Stomach (tissue), 19 donors: ENCODE measurements at places on chromosomes 4 and X. TPM values are rescaled to one million over a fixed set of nuclear protein-coding genes. Genes with fewer than 3 reads are reported as not detected.

Gene WAS
- total RNA-seq: 8.4 TPM

Gene ABCG2
- total RNA-seq: not detected

Gene F11
- not detected for total RNA-seq

Gene IQCM
- total RNA-seq: not detected

Gene GASK1B
- total RNA-seq: 20.1 TPM

Gene ERVMER34-1
- total RNA-seq: not detected
